NCI-H187 (cell line): ENCODE measurements at places on chromosomes 5 and 9.

DNA sequence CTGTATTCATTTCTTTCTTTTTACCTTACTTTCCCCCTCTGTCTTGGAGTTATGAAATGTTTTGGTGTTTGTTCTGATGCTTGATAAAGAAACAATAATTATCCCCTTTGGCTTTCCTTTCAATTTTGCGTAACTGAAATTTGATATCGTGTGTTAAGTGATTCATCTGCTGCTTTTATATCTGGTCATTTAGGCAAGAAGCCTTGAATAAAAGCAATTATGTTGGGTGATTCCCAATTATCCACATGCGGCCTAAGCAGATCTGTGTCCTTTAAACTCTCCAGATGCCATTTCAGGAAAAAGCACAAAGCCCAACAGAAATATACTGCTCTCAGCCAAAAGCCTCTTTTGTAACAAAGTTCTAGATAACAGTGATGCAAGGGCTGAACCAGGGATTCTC lies 92.8 kb downstream of the TAF11L14 start:
- DNase-seq: no peak

GRCh38 chr5:90472783-90473395 lies 1.7 kb downstream of the MBLAC2 start:
- DNase-seq: no peak

DNA sequence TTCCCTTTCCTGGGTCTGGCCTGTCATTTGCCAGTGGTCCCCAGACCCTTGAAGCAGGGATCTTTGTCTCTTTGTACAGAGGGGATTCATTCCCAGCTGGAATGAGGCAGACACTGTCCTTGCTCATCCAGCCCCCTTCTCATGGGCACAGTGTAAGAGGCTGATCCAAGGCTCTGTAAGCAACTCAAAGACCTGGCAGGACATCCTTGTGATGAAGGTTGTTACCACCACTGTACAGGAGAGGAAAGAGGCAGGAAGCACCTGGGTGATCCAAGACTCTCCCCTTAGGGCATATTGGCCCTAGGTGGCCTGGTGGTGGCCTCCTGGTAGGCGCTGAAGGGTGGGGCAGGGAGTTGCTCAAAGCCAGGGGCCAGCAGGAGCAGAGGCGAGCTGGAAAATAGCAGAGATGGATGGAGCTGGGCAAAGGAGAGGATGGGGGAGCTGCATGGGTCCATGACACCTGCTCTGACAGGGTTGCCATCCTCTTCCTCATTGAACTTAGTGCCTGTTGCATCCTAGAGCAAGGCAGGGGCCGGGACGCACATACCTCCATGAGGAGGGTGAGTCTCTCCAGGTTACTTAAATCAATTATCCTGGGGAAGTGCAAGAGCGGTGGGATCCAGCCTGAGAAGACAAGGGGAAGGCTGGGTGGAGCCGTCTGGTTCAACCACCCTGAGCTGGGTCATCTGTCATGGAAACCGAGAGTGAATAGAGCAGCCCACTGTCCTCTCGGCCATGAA lies 9.8 kb upstream of the GADD45G start:
- DNase-seq: no peak

DNA sequence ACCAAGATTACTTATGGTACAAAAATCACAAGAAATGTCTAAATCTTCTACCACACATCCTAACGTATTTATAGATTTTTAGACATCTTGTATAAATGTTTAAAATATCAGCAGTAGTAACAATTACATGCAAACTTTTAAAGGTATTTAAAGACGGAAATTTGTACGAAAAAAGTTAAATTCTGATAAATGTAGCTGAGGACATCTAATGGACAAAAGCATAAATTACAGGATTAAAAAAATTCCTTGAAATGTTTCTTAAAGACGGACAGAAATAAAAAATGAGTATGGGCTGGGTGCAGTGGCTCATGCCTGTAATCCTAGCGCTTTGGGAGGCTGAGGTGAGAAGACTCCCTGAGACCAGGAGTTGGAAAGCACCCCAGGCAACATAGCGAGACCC lies 15.8 kb downstream of the ERCC8 start:
- DNase-seq: no peak

DNA sequence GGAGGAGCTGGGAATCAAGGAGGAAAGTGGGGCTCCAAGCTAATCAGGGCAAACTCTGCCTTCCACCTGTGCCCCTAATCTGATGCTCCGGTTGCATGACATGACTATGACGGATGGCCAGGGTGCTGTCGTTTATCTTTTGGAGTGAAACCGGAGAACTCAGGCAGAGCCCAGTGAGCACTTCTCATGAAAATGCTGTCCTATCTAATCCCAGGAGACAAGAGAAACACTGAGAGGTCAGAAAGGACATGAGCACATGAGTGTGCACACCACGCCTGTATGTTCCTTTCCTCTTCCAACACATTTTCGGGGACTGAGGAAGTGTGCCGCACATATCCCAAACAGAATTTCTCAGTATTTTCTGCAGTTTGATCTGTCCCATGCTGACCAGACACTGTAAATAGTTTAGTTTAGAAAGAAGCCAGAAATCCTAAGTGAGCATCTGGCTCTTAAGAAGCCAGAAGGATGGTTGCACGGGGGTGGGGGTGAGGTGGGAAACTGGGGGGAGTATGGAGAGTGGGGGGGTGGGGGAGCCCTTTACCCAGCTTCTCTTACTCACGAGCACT lies 217.1 kb downstream of the TSSK1B start:
- DNase-seq: no peak

DNA sequence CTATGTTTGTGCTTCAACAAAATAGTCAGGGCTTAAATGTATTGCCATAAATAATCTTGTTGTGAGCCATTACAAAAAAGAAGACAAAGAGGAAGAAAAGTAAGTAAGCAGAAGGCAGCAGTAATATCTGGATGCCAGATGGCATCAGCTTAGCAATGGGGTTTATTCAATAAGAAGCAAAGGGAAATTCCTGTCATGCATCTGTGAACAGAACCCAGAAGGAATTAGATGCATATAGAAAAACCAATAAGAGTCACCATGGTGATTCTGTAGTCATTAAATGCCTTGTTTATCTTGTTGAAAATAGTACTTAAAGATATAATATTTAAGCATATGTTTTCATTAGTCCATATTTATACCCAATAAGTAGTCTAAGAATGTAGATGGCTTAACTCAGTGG lies 216.0 kb downstream of the ADAMTSL1 start:
- DNase-seq: no peak

- no peak for DNase-seq
These were observed 21.8 kb upstream of the ANP32B start for GRCh38 chr9:97961361-97961760.

DNA sequence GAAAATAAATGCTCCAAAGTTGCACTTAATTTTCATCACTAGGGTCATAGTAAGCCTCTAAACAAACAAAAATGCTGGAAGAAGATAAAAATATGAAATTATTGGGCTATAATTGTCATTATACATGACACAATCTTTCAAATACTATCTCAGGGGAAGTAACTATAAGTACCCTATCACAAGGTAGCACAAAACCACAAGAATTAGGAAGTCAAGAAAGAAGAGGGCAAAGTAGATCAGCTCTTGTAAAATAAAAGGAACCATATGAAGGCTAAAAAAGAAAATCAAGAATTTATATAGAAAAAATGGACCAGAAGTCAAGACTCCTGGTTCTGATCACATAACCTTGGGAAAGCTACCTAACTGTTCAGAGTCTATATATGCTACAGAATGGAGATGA lies 48.1 kb downstream of the DIAPH1 start:
- DNase-seq: no peak

GRCh38 chr5:130099008-130099407 lies 194.7 kb downstream of the CHSY3 start:
- DNase-seq: no peak

DNA sequence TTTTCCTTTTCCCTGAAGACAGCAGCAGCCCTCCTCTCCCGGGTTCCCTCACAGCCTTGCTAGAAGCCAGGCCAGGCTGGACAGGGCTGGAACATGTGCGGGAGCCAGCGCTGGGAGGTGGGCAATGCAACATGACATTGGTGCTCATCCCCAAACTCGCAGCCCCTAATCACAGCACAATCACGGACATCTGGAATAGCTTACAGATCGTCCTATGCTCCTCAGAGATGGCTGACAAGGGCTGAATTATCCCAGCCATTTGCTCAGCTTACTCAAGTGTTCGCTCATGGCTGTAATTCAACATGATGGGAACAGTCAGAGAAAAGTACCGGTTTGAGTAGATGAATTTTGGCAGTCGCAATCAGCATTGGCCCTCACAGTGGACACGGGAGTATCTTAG lies 49.8 kb downstream of the FSTL4 start:
- DNase-seq: no peak

- no peak for DNase-seq
These were observed 26.2 kb downstream of the GPR21 start for GRCh38 chr9:123059472-123060220.
